ENCODE measurements at places on chromosomes 7 and 10.

DNA sequence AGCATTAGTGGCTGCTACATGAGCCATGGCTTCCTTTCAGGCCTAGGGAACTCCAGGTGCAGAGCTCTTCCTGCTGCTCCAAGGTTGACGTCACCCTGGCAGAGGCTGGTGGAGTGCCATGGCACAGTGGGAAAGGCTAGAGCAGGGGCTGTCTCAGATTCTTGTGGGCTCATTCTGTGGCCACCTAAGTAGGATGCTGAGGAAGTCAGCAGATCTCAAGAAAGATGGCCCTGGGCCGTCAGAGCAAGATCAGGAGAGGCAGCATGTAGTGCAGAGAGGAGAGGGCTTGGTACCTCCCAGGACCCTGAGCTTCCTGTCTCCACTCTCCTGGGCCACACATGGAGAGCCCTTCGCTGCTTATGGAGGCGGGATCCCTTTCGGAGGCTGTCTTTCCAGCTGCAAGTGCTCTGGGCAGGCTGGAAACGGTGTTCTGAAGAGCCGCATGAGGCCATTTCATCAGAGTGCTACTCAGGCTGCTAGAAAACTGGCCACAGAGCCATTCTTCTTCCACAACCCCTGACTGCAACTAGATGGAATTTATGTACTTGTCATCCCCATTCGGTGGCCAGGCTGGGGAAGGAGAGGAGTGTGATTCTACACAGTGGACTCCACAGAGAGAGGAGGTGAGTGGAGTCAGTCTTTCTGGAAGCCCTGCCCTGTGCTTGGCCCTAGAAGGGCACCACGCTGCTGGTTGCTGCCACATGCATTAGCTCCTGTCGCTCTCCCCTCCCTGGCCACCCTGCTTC lies 304.2 kb downstream of the RPS24 start:
- DNase-seq, result no peak

DNA sequence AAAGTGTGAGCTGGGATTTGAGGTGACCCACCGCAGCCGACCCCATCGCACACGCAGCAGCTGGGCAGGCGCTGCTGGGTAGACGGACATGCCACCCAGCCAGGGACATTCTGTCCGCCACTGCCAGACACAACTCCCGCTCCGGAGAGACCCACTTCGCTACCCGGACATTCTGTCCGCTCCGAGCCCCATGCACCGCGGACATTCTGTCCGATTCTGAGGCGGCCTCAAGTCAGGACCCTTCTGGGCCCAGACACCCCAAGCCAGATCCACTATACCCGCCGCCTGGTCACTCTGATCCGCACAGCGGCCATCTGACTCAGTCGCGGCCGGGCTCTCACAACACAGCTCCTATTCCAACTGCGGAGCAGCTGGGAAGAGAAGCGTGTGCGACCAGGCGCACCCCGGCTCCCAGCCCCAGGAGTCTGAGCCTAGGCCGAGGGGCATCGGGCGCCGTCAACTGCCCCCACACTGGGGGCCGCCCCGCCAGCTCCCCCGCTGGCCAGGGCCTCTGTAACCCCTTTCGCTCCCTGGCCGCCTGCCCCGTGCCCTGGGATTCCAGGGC lies 763 bp downstream of the PITX3 start:
- DNase-seq, result no peak

GRCh38 chr7:9921326-9921725 lies 1052.3 kb upstream of the PHF14 start:
- no peak for DNase-seq

- no peak for DNase-seq
These were observed 39.4 kb downstream of the NIPSNAP2 start for GRCh38 chr7:56003749-56004148.

GRCh38 chr10:96846395-96846794 lies 14.3 kb downstream of the LCOR start:
- no peak for DNase-seq

GRCh38 chr7:102295346-102296178 lies 8.9 kb downstream of the SH2B2 start:
- no peak for DNase-seq

GRCh38 chr7:29929018-29929807 lies 60.4 kb downstream of the SCRN1 start:
- DNase-seq, result no peak

DNA sequence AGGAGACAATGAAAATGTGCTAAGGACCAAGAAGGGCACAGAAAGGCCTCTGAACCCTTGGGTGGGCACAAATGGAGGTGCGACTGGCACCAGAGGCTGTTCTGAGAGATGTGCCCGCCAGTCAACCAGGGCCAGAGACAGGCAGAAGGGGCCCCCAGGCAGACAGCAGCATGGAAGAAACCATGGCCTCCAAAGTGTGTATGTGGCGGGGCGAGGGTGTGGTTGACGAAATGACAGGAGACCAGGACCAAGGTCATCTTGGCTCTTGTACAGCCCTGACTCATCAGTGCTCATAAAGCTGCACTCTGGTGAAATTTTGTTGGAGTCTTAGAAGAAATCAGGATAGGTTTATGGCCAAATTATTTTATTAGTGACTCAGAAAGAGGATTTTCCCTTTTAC lies 4.0 kb upstream of the MRPS24 start:
- DNase-seq, result no peak

- DNase-seq, result no peak
These were observed 50.8 kb upstream of the AOAH start for GRCh38 chr7:36775061-36775620.
